ENCODE measurements at places on chromosomes 13 and 19. TPM values are rescaled to one million over a fixed set of nuclear protein-coding genes. Genes with fewer than 3 reads are reported as not detected.

The ADGRL1 gene
- total RNA-seq: 8.0 TPM

DNA sequence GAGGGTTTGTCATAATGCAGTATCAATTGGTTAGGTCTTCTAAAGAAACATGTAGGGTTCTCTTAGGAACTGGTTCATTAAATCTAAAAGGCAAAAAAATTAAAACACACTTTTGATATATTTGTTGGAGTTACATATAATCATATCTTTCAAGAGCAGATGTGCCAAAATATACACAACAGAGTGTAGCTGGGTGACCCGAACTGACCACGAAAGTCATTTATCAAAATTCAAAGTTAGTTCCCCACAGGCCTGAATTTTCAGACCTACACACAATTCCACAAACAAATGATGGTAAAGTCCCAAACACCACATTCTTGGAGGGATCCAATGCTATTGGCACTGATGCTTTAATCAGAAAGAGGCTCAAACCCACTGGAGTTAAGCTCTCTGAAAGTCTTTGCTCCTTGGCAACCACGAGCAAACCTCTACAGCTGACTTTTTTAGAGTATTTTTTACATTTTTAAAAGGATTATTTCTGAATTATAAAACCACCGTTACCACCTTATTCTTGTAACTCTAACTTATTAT, 50.9 kb downstream of the IRS2 start:
- no peak for DNase-seq

- DNase-seq: no peak
Measured at GRCh38 chr13:60229708-60230272, 66.1 kb upstream of the DIAPH3 start.

GRCh38 chr13:113849981-113850721, 13.7 kb downstream of the GAS6 start:
- no peak for DNase-seq

The OR10H1 gene
- total RNA-seq: not detected

- DNase-seq: no peak
Measured at GRCh38 chr13:94119360-94119936, 360.0 kb downstream of the DCT start.

GRCh38 chr13:24184882-24185281, 24.4 kb downstream of the SPATA13 start:
- DNase-seq: no peak

DNA sequence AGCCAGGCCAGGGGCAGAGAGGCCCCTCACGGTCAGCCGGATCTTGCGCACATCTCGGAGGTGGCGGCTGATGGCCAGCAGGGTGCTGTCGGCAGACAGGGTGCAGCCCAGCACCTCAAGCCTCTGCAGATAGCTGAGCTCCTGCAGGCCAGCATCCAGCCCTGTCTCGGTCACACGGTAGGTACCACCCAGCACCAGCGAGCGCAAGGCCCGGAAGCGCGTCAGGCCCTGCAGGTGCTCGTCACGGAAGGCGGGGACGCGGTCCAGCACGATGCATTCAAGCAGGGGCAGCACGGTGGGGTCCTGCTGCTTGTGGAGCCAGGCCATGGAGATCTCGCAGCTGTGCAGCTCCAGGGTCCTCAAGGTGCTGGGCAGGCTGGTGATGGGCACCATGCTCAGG, 7.7 kb downstream of the FBXL12 start:
- no peak for DNase-seq

GRCh38 chr13:100547791-100548201, 40.8 kb downstream of the GGACT start:
- DNase-seq: no peak

All from adrenal gland (tissue), 19 donors.